Neuronal stem cell (in vitro differentiated cells): ENCODE measurements at places on chromosomes 12 and 14.

GRCh38 chr14:90281261-90281660 lies 24.9 kb downstream of the PSMC1 start:
- DNase-seq = no peak

GRCh38 chr12:107152315-107152714 lies 59.0 kb upstream of the CRY1 start:
- DNase-seq = no peak

DNA sequence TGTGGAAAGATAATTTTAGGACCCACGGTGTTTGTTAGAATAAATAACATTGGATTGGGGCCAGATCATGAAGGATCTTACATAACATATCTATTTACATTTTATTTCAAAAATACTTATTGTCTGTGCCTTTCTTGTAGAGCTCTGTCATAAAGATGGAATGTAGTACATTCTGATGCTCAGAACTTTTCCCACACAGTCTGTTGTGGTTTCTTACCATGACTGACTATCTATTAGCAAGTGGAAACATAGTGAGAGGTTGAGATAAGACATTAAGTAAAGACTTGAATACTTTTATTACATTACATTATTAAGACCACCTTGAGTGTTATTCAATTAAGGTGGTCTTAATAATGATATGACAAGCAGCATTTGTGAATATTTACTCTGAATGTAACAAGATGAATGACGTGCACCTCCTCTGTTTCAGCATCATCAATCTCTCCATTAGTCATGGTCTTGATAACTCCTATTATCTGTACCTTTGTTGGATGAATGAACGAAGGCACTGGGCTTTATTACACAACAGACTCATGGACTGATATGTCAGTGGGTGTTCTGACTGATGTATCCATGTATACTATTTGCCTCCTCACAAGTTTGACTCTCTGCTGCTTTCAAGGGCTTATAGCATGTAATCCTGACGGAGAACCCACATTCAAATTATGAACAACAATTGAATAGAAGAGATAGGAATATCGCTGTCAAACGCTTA lies 883.0 kb upstream of the FLRT2 start:
- DNase-seq = no peak

- no peak for DNase-seq
Observed at GRCh38 chr12:42196723-42197603, 41.1 kb downstream of the YAF2 start.

GRCh38 chr14:75492832-75493591 lies 29.3 kb upstream of the BATF start:
- DNase-seq = no peak
